SW480 (cell line): ENCODE measurements at places on chromosomes 13 and 19.

- no peak for DNase-seq
Observed at GRCh38 chr19:14821937-14822336, 13.0 kb downstream of the OR7A5 start.

GRCh38 chr13:36362251-36362650, 16.1 kb upstream of the SPART start:
- no peak for DNase-seq

DNA sequence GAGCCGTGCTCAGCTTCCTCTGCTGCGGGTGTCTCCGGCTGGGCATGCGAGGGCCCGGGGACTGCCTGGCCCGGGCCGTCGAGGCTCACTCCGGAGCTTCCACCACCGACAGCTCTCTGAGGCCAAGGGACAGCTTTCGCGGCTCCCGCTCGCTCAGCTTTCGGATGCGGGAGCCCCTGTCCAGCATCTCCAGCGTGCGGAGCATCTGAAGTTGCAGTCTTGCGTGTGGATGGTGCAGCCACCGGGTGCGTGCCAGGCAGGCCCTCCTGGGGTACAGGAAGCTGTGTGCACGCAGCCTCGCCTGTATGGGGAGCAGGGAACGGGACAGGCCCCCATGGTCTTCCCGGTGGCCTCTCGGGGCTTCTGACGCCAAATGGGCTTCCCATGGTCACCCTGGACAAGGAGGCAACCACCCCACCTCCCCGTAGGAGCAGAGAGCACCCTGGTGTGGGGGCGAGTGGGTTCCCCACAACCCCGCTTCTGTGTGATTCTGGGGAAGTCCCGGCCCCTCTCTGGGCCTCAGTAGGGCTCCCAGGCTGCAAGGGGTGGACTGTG, 1.2 kb downstream of the S1PR4 start:
- no peak for DNase-seq

GRCh38 chr19:952680-953444, 27.0 kb downstream of the ARID3A start:
- no peak for DNase-seq

- no peak for DNase-seq
Observed at GRCh38 chr19:33403973-33404304, 30.4 kb downstream of the CEBPG start.

GRCh38 chr13:46982856-46983582, 86.2 kb upstream of the HTR2A start:
- DNase-seq, result peak; percentile 61

- DNase-seq, result no peak
Observed at GRCh38 chr19:32573492-32573794, 7.5 kb upstream of the PDCD5 start.

DNA sequence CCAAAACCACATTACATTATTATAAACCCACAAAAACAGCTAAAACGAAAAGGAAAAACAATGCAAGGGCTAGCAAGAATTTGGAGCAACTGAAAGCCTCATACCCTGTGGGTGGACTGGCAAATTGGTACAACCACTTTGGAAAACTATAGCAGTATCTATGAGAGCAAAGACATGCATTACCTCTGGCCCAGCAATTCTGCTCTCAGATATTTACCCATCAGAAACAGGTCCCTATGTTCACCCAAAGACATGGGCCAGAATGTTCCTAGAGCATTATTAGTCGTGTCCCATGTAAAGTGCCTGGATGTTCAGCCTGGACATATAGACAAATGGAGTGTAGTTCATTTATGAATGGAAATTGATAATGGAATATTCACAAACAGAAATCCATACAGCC, 27.9 kb downstream of the POP4 start:
- DNase-seq, result no peak

GRCh38 chr19:44576843-44577565, 36.4 kb upstream of the IGSF23 start:
- peak; percentile 86 for DNase-seq

GRCh38 chr13:27981006-27981708, 7.3 kb downstream of the URAD start:
- no peak for DNase-seq

DNA sequence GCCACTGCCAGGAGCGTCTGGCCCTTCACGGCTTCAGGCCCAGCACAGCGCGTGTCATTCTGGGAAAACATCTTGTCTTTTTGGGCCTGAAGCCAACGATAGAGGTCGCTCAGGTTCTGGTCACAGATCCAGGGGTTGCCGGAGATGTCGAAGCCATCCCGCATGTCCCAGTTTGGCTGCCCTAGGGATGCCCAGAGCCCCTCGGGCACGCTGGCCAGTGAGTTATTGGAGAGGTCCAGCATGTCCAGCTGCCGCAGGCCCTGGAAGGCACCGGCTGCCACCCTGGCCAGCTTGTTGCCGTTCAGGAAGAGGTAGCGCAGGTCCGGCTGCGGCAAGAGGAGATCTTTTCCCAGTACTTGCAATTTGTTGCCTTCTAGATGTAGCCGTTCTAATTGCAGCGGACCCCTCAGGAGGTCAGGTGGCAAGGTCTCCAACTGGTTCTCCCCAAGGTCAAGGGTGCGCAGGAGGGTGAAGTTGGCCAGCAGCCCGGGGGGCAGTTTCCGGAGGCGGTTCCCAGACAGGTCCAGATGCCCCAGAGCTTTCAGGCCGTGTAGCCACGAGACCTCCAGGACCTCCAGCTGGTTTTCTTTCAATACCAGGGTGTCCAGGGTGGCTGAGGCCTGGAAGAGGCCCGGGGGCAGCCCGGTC, 1.8 kb downstream of the LRG1 start:
- no peak for DNase-seq

- no peak for DNase-seq
Observed at GRCh38 chr19:34172661-34173192, 423 bp downstream of the LSM14A start.

DNA sequence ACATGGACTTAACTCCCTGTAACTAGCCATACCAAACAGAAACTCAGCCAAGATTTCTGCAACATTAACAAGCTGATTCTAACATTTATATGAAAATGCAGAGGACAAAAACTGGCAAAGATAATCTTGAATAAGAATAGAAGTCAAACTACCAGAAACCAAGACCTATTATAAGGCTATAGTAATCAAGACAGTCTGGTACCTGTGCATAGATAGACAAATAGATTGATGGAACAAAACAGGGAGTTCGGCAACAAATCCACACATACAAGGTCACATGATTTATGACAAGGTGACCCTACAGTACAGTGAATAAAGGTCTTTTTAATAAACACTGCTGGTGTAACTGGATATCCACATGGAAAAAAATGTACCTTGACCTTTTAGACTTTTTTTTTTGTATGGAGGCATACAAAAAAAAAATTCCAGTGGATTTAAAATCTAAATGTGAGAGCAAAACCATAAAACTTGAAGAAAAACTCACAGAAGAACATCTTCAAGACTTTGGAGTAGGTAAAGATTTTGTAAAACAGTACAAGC, 2.9 kb upstream of the RFC3 start:
- no peak for DNase-seq

DNA sequence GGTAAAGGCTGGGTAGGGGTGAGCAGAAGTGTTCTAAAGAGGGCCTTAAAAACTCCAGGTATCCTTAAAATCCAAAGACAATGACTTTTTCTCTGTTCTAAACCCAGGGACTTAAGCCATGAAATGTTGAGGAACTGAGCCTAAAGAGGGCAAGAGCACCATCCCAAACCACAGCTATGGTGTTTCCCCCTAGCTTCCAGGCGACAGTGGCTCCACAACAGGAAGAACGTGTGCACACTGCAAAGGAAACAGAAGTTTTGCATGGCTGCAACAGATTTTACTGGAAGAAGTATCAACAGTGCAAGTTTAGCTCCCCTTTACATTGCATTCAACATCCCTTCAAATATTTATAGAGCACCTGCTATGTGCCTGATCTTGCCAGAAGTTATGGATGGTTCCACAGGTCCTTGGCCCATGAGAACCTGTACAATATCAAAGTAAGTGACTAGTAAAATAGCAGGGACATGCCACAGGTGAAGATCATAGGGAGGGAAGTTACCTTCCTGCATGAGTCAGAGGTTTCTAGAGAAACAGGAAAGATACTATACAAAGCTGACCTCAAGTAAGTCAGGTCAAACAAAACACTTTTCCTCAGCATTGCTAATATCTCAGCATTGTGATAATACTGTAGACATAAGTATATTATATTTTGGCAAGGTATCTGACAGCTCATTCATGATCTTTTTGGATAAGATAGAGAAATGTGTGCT, 8.4 kb upstream of the KCTD12 start:
- DNase-seq, result no peak

DNA sequence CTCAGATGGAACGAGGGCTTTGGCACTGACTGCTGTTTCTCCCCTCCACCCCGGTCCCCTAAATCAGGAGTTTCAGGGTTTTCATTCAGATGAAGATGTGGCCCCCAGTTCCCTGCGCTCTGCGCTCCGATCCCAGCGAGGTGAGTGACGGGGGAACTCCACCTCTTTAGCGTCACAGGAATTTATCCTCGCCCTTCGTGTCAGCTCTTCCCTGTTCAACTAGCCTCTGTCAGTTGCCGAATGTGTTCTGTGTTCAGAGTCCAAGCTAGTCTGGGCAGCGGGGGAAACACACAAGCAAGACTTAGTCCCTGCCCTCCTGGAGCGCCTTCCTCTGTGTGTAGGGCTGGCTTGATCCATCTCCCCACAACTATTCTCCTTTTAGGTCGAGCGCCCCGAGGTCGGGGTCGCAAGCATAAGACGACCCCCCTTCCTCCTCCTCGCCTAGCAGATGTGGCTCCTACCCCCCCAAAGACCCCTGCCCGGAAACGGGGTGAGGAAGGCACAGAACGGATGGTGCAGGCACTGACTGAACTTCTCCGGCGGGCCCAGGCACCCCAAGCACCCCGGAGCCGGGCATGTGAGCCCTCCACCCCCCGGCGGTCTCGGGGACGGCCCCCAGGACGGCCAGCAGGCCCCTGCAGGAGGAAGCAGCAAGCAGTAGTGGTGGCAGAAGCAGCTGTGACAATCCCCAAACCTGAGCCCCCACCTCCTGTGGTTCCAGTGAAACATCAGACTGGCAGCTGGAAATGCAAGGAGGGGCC, 1.8 kb downstream of the KMT2B start:
- no peak for DNase-seq

DNA sequence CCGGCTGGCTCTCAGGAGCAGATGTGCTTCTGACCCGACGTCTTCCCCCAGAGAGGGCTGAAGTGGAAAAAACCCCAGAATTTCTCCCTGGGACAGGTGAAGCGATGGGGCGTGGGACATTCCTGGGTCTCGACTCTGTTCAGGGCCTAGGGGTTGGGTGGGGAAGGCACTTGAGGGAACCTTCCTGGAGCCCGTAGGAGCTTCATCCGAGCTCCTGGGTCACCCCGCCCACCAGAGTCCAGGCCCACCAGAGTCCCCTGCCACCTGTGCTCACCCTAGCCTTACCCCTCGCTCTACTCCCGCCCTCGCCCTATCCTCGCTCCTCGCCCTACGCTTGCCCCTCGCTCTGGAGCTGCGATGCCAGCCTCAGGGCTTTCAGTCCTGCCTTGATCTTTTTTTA, 23.2 kb downstream of the EPN1 start:
- no peak for DNase-seq

- peak; percentile 51 for DNase-seq
Observed at GRCh38 chr19:4597975-4598671, 38.6 kb upstream of the SEMA6B start.

DNA sequence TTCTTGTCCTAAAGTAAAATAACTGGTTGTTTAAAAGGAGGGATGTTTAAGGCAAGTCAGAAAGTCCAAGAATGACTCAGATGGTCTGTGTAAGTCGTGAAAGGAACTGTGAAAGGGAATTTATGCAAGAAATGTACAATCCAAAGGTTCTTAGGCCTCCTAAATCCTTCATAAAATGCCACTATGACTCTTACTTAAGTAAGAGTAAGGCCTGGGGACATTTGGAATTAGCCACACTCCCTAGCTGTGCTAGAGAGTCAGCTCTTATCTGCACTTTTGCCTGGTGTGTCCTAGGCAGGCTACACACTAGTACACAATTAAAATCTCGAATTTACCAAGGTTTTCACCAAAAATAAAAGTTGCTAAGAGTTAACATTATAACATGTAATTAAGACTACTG, 686.9 kb downstream of the UQCRFS1 start:
- no peak for DNase-seq

DNA sequence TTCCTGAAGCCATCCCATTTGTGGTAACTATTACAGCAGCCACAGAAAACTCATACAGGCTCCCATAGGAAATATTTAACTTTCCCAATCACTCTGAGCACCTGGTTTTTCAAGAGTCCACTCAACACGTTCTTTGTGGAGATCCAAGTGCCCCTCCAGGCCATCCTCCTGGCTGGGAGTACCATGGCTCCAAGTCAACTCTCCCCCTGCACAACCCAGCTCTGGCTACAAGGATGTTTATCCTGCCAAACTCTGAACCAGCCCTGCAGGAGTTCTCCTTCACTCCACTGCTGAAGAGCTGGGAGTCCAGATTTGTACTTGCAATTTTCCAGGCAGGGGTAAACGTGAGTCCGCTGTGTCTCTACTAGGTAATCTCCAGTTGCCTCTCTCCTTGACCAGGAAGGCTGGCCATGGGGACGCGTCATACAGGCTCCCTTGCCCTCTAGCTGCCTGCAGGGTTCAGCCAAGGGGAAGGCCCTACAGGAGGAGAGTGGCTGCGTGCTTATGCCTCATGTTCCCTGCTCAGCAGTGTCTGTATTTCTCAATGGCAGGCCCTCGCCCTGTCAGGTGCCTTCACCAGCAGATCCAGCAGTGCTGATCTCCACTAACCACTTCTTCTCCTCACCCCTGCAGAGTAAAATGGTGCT, 29.9 kb upstream of the ARGLU1 start:
- DNase-seq, result no peak

- no peak for DNase-seq
Observed at GRCh38 chr13:113542751-113543424, 41.7 kb upstream of the TFDP1 start.

DNA sequence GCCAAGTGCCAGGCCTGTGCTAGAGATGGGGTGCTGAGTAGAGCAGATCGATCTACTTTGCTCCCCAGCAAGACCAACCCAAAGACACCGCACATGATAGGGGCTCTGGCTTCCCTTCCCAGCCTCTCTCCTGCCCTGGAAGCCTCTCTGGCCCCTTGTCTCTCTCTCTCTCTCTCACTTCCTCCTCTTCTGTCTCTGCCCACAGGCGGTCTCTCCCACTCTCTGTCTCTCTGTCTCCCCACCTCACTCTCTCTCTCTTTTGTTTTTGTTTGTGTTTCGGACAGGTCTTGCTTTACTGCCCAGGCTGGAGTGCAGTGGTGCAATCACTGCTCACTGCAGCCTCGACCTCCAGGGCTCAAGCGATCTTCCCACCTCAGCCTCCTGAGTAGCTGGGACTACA, 1.3 kb downstream of the SELENOV start:
- DNase-seq, result no peak

- DNase-seq, result no peak
Observed at GRCh38 chr13:97502706-97503105, 68.7 kb downstream of the RAP2A start.
